ENCODE measurements at places on chromosomes 4 and X.

DNA sequence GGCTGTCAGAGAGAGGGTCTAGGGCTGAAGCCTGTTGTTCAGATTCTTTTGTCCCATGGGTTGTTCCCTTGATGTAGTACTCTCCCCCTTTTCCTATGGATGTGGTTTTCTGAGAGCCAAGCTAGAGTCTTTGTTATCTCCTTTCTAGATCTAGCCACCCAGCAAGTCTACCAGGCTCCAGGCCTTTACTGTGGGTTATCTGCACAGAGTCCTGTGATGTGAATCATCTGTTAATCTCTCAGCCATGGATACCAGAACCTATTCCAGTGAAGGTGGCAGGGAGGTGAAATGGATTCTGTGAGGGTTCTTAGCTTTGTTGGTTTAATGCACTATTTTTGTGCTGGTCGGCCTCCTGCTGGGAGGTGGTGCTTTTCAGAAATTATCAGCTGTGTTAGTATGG lies 109.5 kb downstream of the PRR32 start:
- DNase-seq = no peak

DNA sequence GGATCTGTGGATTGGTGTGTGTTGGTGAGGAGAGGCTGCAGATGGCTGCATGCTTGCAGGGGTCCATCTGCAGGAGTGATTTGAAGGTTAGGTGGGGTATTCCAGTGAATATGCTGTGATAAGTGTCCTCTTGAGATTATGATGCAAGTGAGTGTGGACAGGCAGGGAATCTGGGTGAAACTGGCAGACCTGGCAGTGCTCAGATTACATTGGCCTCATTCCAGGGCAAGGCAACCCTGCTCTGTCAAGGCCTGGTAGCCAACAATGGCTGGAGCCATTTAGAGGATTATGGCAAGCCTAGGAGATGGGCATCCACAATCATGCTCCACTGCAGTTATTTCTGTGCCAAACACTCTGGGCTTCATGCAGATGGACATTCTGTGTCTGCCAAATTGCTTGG lies 113.9 kb downstream of the RTL3 start:
- DNase-seq = no peak

DNA sequence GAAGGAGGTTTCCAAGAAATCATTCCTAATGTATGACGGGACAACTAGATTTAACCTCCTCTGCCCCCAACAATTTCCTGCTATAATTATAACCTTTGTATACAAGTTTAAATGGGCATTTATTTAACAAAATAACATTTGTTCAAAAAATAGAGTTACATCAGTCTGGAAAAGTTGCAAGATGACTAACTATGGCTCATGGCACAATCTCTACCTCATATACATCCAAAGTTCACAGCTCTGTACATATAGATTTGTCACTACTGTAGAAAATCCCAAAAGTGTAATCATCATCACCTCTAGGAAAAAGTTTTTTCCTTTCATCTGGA lies 3.8 kb upstream of the RPS6KA3 start:
- no peak for DNase-seq

DNA sequence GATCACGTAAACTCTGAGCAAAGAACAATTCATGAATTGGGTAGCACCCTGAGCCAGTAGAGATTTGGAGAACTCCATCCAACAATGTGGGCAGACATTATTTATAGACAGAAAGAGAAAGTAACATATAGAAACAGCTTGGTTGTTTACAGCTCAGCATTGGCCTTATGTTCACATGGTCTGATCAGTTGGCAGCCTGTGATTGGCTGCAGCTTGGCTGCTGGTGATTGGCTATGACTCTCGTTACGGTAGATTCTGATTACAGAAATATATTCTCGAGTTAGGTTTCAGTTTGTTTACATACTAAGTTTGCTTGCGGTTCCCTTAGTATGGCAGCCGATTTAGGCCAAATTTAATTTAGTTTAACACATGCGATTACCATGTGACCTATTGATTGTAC lies 663.4 kb downstream of the RAPGEF2 start:
- no peak for DNase-seq

- no peak for DNase-seq
These were observed 109.5 kb upstream of the ADRA2C start for GRCh38 chr4:3656416-3657356.

DNA sequence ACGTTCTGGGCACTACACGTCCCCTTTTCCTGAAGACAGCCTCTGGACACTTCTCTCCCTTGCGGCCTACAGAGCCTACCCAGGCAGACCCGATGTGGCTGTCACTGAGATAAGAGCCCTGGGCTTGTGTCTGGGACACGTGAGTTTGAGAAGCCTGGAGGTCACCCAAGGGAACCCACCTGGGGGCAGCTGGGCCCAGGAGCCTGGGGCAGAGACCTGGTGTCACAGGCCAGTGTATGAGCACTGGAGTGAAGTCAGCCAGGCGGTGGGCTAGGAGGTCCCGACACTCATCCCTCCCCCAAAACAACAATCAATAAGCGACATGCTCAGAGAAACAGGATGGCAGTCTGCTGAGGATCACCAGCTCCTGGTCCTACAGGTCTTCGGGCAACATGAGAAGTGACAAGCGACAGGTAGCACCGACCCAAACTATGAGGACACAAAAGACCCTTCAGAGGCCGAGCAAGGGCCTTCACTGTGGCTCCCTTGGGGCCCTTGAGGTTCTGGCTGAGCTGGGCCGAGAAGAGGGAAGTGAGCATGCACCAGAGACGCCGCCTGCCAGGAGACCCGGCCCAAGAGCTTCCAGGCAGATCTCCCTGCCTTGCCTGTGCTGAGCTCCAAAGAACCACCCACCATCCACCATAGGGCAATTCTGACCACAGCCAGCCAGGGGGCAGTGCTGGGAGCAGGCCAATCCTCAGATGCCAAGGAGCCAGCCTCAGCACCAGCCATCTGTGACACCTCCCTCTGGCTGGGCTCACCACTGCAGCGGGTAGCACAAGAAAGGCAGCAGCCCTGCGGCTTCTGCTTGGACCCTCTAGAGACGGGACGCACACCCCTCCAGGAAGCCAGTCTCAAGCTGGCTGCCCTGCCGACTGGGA lies 11.0 kb upstream of the DUSP9 start:
- DNase-seq = no peak

DNA sequence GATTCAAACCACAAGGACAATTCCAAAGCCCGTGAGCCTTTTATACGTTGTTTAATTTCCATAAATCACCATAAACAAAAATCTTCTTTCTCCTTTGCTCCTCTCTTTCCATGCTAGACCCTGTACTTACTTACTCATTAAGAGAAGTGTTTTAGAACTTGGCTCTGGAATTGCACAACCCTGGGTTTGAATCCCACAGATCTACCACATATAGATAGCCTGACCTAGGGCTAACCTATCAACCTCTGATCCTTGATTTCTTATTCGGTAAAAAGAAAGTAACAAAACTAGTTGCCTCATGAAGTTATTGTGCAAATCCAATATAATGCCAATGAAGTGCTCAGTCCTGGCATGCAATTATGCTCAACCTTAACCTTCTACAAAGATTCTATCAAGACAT lies 68.8 kb downstream of the ZAR1 start:
- DNase-seq = no peak

- DNase-seq = no peak
These were observed 12.6 kb downstream of the SRD5A3 start for GRCh38 chr4:55358668-55359067.

DNA sequence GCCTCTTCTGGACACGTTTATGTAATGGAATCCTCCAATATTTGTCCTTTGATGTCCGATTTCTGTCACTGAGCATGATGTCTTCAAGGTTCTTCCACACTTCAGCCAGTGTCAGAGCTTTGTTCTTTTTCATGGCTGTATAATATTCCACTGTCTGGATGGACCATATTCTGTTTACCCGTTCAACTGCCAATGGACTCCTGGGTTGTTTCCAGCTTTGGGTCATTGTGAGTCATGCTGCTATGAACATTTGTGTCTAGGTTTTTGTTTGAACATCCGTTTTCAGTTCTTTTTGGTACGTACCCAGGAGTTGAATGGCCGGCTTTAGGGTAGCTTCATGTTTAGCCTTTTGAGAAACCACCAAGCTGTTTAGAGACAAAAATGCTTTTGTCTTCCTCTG lies 93.2 kb downstream of the SHOX start:
- no peak for DNase-seq

DNA sequence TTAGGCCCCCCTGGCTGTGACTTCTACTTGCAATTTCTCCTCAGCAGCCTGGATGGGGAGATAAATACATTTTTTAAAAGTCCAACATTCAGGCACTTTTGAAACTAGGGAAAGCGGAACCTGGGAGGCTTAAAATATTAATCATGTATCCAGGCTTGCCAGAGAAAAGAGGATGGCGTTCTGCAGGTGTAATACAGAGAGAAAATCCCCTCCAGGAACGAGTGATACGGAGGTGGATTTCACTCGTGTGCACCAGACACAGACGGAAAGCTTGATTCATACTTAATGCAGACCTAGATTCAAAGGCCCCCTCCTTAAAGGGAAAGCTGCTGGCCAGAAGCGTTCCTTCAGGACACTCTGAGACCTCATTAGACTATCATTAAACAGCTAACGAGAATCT lies 354.0 kb upstream of the BOD1L1 start:
- no peak for DNase-seq

DNA sequence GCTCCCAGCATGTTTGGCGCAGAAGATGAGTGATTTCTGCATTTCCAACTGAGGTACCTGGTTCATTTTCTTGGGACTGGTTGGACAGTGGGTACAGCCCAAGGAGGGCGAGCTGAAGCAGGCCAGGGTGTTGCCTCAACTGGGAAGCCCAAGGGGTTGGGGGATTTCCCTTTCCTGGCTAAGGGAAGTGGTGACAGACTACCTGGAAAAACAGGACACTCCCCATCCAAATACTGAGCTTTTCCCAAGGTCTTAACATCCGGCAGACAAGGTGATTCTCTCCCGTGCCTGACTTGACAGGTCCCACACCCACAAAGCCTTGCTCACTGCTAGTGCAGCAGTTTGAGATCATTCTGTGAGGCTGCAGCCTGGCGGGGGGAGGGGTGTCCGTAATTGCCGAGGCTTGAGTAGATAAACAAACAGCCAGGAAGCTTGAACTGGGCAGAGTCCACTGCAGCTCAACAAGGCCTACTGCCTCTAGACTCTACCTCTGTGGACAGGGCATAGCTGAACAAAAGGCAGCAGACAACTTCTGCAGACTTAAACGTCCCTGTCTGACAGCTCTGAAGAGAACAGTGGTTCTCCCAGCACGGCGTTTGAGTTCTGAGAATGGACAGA lies 307.7 kb upstream of the ARSJ start:
- DNase-seq = no peak

DNA sequence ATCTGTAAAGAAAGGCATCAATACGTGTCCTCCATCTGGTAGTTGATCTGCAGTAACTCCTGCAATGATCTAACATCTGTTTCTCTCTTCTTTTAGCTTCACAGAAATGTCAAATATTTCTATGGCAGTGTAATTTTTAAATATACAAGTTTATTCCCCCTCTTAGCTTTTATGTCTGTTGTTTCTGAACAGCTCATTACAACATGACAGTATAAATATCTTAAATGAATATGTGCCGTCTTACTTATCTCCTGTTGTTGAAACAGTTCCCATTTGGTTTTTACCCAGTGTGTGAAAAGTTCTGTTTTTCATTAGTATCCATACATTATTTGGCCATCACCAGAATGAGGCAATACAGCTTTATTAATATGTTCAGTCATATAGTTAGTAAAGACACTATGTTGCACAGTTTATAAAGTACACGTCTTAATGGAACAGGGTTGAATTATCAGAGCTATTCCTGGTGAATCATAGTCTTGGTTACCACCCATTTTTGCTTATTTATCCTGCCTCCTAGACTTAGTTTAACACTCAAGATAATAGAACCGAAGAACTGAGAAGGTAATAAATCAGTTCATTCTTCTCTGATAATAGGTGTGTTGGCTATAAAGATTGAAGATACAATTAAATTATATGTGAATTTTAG lies 321.6 kb downstream of the TENM3 start:
- DNase-seq = no peak

GRCh38 chrX:151458824-151459223 lies 61.8 kb downstream of the VMA21 start:
- DNase-seq = no peak

GRCh38 chr4:158208963-158209640 lies 1.2 kb upstream of the TMEM144 start:
- no peak for DNase-seq

DNA sequence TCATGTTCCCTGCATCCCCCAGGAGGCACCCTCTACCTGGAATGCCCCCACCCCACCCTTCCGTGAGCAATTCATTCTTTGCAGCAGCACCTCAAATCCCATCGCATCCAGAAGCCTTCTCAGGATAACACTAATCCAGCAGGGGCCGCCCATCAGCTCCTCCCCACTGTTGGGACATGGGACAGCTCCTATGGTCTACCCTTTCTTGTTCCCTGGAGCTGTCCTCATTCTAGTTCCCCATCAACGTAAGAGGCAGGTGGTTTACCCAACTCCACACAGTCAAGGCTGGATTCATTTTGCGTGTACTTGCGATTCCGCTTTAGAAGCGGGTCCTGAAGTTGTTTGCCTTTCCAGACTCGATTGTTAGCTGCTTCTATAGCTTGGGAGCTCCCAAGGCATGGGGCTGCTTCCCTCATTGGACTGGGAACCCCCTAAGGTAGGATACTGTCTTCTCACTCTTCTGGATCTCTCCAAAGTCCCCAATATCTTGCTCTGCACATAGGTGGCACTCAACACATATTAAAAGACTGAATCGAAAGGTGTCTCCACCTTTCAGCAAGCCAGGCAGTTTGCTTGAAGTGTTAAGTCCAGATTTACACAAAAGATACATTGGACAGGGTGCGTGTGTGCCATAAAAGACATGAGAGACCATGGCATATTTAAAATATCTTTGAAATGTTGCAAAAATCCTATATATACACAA lies 942 bp upstream of the APLN start:
- no peak for DNase-seq

DNA sequence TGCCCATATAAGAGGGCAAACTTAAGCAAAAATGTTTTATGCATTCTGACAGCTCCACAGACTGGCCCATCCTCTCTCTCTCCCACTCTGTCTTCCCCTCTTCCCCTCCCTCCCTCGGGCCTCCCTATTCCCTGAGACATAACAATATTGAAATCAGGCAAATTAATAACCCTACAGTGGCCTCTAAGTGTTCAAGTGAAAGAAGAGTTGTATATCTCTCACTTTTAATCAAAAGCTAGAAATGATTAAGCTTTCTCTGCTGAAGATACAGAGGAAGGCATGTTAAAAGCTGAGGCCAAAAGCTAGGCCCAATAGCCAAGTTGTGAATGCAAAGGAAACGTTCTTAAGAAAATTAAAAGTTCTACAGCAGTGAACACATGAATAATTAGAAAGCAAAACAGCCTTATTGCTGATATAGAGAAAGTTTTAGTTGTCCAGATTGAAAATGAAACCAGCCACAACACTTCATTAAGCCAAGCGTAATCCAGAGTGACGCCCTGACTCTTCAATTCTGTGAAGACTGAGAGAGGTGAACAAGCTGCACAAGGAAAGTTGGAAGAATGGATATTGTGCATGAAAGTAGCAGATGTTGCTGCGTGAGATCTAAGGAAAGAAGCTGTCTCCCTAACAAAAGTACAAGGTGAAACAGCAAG lies 54.9 kb downstream of the USO1 start:
- DNase-seq = no peak

Data from stimulated activated CD4-positive, alpha-beta T cell treated with anti-CD3 and anti-CD28 coated beads, Interleukin-4, amount 100 ng/mL, for 1 hour (primary cell).